ENCODE measurements at places on chromosomes 7 and 10.

DNA sequence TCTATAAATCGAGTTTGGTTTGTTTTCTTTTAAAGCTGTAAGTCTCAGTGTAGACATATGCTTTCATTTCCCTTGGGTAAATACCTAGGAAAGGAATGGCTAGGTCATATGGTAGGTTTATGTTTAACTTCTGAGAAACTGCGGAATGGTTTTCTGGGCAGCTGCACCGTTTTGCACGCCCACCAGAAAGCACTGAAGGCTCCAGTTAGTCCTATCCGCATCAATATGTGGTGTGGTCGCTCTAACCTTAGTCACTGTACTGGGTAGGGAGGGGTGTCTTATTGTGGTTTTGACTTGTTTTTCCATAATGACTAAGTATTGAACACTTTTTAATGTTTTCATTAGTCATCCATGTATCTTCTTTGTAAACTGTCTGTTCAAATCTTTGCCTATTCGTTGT lies 279.5 kb upstream of the AKR1E2 start:
- DNase-seq: no peak

GRCh38 chr7:4436936-4437335 lies 245.2 kb upstream of the FOXK1 start:
- DNase-seq: no peak

GRCh38 chr7:157266272-157266671 lies 70.5 kb upstream of the DNAJB6 start:
- no peak for DNase-seq

- DNase-seq: no peak
Observed at GRCh38 chr7:8232999-8233847, 28.7 kb downstream of the ICA1 start.

DNA sequence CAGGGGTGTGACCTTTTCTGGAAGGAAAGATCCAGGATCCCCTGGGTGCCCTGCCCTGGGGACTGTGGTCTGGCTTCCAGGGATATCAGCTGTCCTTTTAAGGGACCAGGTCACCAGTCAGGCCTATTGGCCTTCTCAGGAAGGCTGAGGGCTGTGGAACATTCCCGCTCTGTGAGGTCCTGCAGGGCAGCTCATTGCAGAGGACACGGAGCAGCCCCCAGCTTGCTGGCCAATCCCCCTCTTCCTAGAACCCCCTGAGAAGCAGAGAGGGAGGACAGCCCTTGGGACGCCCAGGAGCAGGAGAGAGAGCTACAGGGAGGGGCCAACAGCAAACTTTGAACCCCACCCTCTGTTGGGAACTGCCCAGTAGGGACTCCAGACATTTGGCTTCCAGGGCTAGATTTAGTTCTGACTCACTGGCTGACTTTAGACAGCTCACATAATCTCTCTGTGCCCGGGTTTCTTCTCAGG lies 67.9 kb upstream of the COL13A1 start:
- DNase-seq: no peak

DNA sequence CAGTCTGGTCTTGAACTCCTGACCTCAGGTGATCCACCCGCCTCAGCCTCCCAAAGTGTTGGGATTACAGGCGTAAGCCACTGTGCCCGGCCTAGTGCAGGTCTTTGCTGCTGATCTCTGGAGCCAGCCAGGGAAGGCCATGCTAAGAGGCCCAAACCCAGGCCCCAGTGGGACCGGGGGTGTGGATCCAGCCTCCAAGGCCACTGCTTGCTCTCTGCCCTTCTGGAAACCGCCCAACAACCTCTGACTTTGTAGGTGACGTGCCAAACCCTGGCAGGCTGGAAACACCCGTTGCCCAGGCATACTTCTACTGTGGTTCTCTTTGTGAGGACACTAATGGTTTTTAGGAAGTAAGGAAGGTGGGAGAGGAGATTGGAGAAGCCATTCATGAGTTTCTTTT lies 83.5 kb upstream of the GNA12 start:
- DNase-seq: no peak

- DNase-seq: no peak
Observed at GRCh38 chr7:44798649-44799305, 2.3 kb downstream of the PPIA start.

GRCh38 chr10:74746813-74747212 lies 79.6 kb upstream of the KAT6B start:
- DNase-seq: no peak

DNA sequence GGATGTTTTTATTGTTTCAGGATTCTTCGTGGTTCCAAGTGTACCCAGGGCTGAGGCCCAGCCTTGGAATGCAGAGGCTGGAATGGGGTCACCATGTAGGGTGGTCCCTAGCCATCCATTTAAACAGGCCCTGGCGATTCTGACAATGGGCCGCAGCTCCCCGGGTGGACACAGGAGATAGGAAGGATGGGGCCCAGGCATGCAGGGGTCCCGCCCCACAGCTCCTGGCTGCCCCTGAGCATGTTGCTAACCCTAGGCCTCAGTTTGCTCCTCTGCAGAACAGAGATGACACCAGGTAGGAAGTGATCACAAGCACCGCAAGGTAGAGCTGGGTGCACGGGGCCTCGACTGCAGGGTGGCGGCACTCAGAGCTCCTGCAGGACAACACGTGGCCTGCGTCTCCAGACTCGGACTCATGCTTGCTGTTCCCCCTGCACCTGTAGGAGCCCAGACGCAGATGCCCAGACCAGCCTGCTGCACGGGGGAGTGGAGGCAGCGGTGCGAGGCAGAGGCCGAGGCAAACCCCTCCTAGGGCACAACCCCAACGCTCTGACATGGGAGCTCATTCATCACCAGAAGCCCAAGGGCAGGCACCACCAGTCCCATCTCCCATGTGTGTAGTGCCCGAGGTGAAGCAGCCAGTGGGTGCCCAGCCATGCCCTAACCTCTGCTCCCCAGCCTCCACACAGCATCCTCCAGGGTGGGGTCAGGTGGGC lies 25.5 kb downstream of the VIPR2 start:
- no peak for DNase-seq

DNA sequence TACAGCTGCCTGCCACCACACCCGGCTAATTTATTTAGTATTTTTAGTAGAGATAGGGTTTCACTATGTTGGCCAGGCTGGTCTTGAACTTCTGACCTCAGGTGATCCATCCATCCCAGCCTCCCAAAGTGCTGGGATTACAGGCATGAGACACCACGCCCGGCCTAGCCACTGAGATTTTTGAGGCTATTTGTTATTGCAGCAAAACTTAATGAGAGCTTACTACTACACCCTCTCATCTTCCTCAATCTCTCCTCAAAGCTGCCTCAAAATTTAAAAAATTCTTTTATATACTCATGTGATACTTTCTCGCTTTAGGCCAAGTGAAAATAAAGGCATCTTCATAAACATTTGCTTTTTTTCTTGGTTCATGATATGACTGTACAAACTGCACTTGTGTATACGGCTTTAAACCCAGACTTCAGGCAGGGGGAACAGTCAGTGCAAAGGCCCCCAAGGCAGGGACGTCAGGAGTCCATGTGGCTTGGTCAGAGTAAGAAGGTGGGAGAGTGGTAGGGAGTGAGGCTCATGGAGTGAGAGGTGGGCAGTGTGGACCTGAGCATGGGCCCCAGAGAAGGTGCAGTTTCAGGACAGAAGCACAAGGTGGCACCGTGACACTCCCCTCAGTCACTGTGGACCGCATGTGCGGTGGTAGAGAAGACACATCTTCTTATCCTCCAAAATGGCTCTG lies 55.5 kb downstream of the SYPL1 start:
- peak; percentile 46 for DNase-seq

DNA sequence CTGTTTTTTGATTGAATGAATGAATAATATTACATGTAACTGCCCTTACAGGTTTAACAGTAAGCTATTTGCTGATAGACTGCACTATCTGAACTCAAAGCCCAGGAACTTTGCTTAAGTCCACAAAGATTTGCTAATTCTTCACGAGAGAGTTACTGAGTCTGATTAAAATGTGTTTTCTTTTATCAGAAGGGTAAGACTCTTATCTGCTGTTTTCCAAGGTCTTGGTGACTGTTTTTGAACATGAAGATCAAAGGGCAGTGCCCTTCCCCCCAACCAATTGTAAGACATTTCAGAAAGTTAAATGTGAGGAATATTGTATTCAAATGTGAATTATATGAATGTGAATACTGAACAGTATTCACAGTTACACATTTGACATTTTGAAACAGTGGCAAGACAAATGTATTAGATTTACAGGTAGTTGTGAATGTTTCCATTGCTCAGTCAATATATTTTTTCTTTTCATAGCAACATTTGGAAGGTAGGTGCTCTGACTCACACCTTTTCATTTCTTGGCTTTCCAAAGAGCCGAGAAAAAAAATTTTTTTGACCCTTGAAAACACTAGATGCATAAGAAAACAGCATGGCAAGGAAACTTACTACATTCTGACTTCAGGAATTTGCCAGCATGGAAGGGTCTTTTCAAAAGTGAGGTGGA lies 62.7 kb downstream of the DKK1 start:
- DNase-seq: no peak

GRCh38 chr7:142890874-142891485 lies 5.4 kb upstream of the TRPV6 start:
- DNase-seq: no peak

GRCh38 chr7:101953248-101953819 lies 135.9 kb downstream of the CUX1 start:
- no peak for DNase-seq

GRCh38 chr10:29356931-29357330 lies 68.1 kb downstream of the LYZL1 start:
- no peak for DNase-seq

DNA sequence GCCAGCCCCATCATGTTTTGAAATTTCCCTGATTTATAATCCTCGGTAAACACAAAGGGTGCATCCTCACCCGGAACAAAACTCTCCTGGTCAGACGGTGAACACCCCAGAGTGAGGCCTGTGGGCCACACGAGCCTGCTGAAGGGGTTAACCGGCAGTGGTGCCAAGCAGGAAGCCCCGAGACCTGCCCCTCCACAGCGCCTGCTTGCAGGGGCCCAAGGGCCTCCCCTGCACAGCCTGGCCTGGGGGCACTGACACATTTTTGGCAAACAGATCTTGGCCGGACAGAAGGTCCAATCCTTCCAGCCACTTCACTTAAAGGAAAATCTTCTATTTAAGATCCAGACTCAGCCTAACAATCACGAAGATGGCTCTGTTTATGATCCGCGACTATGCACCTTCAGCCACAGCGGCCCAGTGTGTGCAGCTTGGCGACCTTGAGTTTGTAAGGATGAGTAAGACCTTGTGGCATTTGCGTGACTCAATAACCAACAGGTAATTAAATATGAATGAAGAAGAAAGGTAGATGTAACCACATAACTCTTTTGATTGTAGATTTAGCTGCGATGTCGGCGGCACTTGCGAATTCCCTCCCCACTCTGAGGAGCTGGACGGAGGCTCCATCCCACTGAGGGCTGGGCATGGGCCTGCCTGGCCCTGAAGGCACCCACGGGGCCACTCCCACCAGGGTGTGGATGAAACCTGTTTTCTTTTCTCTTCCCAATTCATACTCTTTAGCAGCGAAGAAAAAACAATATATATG lies 328.2 kb downstream of the DNAJB6 start:
- DNase-seq: no peak

DNA sequence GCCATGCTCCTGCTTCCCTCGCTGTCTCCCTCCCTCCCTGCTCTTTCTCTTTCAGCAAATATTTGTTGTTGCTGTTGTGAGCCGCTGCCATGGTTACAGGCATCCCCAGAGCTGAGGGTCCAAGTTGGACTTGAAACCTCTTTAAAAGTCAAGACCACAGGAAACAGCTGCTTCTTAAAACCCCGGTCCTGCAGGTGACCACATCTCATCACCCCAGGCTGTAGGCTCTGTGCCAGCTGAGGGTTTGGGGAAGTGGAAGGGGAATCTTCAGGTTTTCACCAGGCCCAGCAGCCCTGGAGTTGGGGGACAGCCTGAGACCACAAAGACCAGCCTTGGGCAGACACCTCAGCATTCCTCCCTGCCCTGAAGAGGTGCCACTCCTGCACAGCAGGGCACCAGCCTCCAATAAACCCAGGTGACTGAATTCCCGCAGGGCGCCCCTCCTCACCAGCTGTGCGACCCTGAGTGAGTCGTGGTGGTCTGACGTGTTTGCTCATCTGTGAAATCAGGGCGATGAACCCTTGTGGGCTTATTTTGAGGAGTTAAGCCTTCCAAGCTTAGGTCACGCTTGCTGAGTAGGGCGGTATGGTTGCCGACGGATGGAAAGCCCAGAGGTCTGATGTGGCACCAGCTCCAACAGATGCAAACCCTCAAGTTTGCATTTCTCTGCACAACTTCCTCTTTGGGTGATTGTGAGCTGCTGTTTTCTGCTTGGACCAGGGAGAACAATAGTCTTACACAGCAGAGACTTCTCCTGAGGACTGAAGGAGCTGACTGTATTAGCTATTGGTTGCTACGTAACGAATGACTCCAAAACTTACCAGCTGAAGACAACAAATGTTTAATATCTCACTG lies 24.8 kb downstream of the NPTX2 start:
- no peak for DNase-seq

DNA sequence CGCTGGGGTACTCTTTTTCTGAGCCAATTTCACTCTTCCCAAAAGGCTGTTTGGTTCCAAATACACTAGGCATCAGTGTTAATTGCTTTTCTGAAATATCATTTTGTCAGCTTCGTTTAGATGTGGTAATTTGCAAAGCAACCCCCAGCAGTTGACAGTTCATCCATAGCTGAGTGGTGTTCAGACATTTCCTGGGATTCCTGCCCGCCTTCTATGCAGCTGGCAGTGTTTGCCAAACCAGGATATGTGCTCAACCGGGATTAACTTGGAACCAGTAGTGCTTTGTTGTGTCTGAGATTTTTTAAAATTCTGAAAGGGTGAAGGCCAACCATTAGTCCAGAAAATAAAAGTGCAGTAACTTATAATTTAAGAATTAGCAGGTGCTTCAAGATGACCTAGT lies 25.2 kb upstream of the MKLN1 start:
- DNase-seq: no peak

GRCh38 chr10:43622038-43622437 lies 15.8 kb downstream of the ZNF485 start:
- no peak for DNase-seq

- no peak for DNase-seq
Observed at GRCh38 chr10:61869774-61870525, 31.5 kb upstream of the ARID5B start.

DNA sequence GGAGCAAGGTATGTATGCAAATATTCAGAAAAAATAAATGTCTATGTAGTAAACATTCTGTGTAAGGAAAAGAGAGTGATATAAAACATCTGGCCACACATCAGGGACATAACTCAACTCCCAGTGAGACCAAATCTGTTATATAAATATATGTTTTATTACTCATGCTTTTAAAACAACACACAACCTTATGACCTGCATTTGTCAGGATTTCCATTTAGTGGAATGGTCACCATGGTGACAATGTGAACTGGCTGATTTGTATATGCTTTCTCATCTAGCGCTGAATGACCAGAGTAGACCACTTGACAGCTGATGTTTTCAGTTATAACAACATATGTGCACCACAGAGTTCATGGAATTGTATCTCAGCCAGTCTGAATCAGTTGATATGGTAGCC lies 551.7 kb downstream of the HTR7 start:
- no peak for DNase-seq

DNA sequence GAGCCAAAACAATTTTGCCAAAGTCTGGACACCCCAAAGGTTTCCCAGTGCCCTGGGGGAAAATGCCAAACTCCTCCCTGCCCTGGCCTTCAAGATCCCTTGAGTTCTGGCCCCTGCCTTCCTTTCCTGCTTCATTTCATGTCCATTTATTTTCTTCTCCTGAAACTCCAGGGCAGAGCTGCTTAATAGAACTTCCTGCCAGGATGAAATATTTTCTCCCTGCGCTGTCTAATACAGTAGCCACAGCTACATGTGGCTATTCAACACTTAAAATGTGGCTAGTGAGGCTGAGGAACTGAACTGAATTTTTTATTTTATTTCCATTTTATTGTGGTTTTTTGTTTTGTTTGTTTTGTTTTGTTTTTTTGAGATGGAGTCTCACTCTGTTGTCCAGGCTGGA lies 49.6 kb downstream of the COL13A1 start:
- DNase-seq: no peak

Measured in stimulated activated CD4-positive, alpha-beta T cell treated with anti-CD3 and anti-CD28 coated beads, Interleukin-15, amount 100 ng/mL, for 1 hour (primary cell).